DMS79 (cell line): ENCODE measurements at places on chromosomes 2 and 18.

DNA sequence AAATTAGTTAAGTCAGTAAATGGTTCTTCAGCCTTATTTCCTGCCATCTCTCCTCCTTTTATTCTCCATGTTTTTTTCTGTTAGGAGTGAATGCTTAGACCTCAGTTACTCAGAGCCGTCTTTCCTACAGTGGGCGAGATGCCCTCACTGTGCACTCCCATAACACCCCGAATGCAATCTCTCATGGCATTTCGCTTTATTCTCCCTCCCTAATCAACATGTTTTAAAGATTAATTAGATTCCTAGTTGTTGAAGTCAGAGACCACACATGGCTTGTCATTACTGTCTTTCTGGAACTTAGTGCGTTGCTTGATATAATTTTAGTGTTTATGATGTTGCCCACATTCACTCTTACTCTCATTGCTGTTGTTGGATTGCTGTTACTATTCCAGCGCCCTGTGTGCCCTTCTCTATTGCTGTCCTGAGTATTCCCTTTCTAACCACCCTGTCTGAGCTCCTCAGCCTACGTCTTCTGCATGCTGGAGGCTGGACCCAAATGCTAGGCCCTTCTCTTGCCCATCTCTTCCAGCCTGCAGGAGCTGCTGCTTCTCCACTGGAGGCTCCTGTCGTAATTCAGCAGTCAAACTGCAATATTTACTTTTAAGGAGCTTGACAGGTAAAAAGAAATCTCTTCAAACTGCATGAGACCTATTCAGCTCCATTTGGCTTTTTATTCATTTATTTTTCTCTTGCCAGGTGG, 99.3 kb downstream of the MAP2 start:
- DNase-seq, result no peak

DNA sequence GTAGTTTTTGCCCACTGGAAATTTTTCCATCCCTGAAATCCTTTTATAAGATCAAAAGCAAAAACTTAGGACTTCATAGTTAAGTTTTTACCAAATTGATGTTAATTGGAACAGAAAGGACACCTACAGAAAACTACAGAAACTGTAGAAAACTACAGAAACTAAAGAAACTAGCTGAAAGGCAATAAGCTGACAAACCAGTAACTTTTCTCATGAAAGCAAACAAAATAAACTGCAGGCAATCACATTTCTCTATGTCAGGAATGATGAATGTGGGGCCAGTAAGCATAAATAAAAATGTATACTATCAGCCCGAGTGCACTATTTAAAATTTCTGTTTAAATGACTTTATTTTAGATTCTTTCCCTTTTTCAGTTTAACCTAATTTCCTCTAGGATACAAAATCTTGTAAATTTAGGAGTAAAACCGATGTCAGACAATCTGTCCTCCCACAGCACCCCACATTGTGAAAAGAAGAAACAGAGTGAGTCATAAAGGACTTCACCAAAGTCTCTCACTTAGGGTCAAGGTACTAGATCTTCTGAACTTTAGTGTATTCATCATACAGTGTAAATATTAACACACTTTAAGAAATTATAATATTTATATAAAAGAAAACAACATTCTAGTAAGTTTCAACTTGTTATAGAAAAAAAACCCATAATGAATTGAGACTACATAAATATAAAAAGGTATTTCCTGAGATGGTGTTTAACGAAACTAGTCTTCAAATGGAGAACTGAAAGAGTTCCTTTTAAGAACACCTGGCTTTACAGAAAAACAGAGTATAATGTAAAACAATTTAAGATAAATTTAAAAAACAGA, 46.6 kb downstream of the USP40 start:
- no peak for DNase-seq

DNA sequence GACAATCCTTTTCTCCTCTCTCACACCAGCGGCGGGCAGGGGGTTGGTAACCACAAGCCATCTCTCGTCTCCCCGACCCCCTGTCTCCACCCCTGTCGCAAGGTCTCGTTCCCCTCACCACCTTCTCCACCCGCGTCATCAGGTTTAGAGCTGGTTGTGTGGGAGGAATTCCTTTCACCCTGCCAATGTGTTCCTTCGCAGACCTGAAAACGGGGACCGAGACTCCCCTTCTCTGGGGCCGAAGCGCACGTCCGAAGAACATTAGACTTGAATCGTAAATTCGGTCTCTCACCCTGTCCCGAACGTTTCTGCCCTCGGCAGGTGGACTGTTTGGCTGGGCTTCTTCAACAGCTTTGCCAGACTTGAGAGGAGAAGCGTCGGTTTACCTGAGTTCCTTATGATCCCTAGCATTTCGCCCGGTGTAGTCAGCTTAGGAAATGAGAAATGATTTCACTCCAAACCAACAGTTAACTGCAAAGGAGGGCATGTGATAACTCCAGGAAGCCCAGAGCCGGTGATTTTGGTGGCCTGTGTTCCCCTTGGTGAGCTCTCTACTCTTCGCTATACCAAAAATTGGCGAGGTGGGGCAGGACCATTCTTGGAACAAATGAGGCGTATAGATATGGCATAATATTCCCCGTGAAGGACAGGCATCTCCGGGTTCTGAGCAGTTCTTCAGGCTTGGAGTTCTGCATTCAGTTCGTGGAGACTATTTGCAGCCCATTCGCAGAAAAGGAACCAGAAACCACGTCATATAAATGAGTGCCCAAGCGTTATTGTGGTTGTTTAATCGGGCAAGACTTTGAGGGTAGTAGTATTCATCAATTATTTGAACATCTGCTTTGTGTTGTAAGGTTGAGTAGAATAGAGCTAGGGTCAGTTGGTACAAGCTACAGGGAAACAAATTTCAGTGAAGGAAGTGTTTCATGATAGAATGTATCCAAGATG, 694 bp downstream of the CFAP36 start:
- peak; percentile 44 for DNase-seq

DNA sequence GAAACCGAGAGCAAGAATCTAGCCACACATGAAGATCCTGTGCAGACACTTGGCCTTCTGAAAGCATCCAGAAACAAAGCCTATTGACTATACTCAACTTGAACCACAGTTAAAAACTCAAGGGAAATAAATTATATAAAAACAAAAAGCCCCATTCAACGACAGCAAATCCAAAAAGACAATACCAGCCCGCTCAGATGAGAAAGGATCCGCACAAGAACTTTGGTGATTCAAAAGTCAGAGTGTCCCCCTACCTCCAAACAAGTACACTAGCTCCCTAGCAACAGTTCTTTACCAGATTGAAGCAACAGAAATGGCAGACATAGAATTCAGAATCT, 163.2 kb downstream of the WDPCP start:
- DNase-seq, result no peak

GRCh38 chr2:230669386-230669950, 43.2 kb upstream of the CAB39 start:
- no peak for DNase-seq

GRCh38 chr2:85741833-85742455, 11.8 kb upstream of the ATOH8 start:
- peak; percentile 75 for DNase-seq

DNA sequence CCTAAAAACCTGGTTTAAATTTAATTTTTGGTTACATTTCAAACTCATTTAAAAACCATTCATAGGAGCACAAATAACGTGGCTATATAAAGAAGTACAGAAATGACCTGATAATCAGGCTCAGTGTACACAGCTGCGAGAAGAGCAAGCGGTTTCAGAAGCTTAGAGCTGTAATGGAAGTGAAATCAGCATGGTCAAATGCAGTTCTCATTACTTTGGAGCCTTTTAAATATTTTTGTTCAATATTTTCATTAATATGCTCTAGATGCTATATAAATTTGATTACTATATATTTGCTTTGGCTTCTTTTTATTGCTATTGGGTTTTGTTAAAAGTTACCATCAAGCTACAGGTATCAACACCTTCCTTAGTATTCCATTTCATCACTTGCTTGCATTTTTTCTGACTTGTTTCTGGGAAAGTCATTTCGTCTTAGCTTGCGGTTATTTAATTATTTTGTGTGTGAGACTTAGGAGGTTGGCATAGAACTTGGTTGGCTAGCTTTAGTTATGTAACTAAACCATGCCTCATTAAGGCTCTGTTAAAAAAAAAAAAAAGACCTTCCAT, 58.7 kb downstream of the AFTPH start:
- DNase-seq, result no peak

- DNase-seq, result no peak
Measured at GRCh38 chr18:2394684-2395083, 176.6 kb downstream of the METTL4 start.

DNA sequence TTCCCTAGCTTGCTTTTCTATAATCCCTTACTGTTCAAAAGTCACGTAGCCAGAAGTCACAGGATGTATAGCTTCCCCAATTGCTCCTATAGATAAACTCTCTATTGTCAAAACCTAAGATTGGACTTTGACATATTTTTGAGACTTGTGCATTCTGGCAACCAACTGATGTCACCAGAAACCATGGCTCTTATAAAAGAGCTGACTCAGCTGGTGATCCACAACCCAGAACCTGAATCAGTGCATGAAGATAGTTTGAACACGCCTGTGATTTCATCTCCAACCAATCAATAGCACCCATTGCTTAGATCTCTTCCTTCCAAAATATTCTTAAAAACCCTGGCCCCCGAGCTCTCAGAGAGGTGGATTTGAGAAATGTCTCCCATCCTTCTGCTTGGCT, 639.9 kb upstream of the PIK3C3 start:
- no peak for DNase-seq

DNA sequence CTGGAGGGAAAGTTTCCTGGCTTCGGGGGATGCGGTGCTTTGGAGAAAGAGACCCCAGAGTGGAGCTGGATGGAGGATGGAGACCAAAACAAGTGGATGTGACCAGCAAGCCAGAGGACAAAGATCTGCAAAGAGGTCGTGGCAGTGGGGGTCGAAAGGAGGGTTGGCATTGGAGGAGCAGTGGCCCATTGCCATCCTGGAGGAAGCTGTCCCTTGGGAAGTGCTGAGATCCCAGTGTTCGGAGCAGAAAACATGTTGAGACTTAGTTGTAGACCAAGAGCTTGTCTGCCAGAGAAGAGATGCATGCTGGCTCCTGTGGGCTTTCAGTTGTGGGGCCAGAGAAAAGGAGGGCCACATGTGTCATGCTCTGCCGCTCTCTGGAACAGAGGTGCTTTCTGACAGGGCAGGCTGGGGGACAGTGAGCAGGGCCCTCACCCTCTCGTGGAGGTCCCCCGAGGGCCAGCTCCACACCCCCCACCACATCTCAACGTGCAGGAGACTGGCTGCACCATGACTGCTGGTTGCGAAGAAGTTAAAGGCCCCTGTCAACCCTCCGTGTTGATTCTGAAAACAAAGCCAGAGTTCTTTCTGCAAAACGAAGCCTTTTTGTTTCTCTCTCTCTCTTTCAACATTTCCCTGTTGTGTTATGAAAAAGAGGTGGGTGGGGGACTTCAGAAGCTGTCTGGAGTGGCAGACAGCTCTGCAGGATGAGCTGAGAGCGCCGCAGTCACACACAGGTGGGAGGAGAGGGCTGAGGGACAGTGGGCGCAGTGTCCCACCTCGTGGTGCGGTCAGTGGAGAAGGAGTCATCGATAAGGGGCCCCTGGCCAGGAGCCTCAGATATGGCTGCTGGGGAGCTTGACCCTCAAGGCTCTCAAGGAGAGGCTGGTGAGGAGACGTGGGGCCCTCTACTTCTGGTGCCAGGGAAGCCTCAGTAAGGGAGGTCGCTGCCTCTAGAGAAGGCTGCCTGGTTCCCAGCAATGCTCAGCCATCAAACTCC, 77.6 kb upstream of the BCL2L11 start:
- DNase-seq, result no peak

GRCh38 chr2:237895544-237896506, 36.4 kb downstream of the RAMP1 start:
- no peak for DNase-seq

DNA sequence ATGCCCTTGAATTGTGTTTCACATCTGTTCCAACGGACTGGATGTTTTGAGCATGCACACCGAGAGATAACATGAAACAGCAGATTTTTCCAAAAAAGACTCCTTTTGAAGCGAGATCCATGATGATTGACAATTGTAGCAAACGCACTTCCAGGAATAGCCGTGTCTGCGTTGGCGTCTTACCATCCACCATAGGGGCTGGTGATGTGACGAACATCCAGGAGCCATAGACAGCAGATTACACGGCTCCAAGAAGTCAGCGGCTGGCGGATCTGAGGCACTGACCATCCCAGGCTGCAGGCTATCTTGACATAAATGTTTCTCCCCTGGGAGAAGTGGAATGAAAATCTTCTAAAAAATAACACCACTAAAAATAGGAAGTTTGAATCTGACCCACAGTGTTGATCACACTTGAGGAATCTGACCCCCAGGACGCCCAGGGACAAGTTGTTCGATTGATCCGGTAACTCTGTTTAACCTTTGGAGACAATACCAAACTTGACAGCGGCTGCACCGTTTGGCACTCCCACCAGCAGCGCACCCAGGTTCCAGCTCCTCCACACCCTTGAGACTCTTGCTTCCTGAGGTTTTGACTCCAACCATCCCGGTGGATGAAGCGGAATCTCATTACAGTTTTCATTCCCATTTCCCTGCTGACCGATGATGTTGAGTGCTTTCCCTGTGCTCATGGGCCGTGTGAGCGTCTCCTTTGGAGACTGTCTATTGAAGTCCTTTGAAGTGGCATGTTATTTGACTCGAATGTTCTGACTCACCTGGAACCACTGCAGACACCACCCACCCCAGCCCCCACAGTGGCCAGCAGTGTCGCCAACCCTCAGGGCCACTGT, 140.0 kb upstream of the GPC1 start:
- DNase-seq, result no peak

GRCh38 chr2:9806656-9807055, 36.6 kb upstream of the TAF1B start:
- no peak for DNase-seq

DNA sequence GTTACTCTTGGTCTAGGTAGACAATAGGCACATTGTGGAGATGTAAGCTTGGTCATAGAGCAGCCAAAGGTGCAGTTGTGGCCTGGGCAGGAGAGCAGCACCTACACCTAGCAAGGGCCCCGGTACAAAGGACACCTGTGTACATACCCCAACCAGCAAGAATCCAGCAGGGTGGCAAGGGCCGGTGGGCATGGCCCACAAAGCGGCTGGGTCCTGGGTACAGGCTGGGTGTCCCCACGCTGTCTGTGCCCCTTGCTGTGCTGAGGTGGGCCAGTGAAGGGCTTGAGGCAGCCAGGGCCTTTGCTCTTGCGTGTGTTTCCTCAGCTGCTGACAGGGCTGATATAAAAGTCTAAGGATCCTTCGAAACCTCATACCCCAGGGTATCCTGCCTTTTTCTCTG, 501.8 kb downstream of the EIPR1 start:
- DNase-seq, result no peak

DNA sequence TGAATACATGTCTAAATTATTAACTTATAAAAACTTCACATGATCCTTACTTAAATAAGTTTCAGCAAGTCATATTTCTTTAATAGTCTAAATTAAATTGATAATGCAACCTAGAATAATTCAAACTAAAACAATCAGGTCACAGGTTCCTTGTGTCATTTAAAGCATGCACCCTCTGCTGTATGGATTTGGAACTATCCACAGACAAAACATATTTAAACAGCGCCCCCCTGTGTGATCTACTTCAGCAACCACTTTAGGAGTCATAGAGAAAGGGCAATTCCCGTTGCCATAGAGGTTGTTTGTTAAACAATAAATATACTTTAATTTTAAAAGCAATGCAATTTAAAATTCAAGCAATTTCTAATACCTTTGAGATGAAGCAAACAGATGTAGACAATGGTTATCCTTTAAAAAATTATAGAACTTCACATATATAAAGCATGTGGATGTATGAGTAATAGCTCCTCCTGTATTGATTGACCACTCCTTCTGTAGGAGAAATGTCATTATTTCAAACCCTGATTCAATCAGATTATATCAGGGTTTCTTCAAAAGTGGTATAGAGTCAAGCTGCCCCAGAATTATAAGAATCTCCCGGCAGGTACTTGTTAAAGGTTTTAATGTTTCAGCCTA, 21.2 kb downstream of the GRB14 start:
- DNase-seq, result no peak
